Stimulated activated CD8-positive, alpha-beta memory T cell treated with anti-CD3 and anti-CD28 coated beads, Interleukin-4, amount 100 ng/mL, for 24 hours (primary cell): ENCODE measurements at places on chromosomes 7 and 10.

DNA sequence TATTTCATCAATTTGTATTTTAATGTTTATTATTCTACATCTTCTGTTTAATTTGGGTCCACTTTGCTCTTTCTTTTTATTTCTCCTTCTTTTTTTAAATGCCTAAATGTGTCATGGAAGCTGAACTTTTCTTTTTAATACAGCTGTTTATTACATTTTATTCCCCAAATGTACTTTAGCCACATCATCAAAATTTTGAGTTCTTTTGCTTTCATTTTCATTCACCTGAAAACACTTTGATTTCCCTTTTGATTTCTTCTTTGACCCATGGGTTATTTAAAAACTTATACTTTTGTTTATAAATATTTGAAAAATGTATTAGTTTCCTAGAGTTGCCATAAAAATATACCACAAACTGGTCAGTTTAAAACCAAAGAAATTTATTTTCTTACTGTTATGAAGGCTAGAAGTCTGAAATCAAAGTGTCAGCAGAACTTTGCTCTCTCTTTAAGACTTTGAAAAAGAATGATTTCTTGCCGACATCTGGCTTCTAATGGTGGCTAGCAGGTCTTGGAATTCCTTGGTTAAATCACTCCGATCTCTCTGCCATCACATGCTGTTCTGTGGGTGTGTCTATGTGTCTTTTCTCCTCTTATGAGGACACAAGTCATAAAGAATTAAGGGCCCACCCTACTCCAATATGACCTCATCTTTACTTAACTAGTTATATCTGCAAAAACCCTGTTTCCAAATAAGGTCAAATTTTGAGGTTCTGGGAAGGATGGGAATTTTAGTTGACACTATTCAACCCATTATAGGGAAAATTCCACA is 225.5 kb downstream of the ANKRD7 start:
- DNase-seq = no peak

- no peak for DNase-seq
Observed at GRCh38 chr7:55500117-55500756, 72.1 kb downstream of the VOPP1 start.

- DNase-seq = no peak
Observed at GRCh38 chr10:130137090-130137448, 878 bp downstream of the GLRX3 start.

- DNase-seq = no peak
Observed at GRCh38 chr7:17994079-17994850, 33.4 kb downstream of the PRPS1L1 start.

DNA sequence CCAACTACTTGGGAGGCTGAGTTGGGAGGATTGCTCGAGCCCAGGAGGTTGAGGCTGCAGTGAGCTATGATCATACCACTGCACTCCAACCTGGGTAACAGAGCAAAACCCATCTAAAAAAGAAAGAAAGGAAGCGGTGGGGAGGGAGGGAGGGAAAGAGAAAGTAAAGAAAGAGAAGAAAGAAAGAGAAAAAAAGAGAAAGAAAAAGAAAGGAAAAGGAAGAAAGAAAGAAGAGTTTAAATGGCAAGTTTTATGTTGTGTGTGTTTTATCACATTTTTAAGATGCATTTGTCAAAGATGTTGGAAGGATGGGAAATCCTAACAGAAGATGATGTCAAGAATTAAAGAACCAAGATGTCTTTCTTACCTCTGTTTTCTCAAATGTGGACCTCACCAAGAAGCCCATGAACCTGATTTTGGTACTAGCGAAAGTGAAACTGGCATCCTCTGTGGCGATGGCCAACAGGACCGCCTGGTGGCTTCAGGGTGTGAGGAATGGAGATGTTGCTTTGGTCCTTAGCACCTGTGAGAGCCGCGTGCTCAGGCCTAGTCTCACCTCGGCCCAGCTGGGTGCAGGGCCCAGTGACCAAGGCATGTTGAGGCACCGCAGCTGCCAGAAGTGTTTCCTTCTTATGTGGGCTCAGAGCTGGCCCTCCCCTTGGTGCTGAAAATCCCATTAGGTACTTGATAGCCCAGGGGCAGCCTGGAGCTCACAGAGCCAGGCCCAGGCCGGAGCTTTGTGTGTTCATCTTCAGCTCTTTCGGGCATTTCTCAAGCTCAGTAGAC is 9.8 kb downstream of the UCMA start:
- no peak for DNase-seq

GRCh38 chr7:123635551-123636359 is 19.9 kb upstream of the LMOD2 start:
- no peak for DNase-seq

DNA sequence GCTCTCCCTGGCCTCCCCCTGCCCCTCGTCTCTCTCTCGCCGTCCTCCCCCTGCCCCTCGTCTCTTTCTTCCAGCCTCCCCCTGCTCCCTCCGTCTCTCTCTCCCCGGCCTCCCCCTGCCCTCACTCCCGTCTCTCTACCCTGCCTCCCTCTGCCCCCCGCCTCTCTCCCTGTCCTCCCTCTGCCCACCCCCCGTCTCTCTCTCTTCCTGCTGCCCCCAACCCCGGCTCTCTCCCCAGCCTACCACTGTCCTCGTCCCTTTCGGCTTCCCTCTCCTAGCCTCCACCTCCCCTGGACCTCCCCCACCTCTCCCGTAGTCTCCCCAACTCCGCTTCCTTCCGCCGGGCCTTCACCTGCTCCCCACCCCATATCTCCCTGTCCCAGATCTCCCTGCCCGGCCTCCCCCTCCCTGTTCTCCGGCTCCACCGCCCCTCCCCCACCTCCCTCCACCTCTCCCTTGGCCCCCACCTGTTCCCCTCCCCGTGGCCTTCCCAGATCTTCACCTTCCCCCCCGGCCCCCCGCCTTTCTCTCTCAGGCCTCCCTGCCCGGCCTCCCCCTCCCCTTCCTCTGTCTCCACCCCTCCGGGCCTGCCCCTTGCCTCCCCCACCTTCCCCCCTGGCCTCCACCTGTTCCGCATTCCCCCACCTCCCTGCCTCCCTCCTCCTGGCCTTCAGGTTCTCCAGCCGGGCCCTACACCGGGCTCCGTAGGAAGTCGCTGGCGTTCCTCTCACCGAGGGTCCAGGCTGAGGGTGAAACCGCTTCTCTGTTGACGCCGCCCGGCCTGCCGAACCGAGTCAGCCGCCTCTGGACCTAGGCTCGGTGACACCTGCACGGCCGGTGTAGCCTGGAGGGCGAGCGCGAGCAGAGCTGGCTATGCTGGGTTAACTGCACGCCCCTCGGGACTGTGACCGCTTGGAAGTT is 1.2 kb downstream of the GET4 start:
- DNase-seq = no peak

DNA sequence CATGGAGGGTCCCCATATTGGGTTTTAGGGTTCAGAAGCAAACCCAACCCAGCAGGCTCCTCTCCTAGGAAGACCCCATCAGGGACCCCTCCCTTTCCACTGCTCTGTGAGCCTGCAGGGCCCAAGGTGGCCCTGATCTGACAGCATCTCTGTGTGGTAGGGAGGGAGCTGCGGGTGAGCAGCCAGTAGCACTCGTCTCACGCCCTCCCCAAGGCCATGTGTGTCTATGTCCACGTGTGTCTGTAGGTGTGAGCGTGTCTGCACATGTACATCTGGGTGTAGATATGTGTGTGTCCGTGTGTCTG is 103.5 kb upstream of the FAM20C start:
- no peak for DNase-seq

- DNase-seq = no peak
Observed at GRCh38 chr7:157691586-157692459, 355.0 kb downstream of the DNAJB6 start.

DNA sequence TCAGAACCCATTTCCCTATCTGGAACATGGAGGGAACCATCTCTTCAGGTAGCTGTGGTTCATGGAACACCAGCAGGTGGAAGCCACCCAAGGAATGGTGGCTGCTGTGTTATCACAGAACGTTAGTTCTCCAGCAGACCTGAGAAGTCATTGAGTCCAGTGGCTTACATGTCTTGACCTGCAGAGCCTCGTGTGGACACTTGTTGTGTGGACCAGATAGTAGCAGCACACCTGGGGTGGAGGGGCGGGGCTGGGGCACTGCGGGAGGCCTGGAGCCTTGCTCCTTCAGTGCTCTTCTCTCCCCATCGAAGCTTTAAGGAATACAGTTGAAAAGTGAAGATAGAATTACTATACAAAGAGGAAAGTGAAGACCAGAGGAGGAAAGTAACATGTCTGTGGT is 42.4 kb downstream of the VWA2 start:
- no peak for DNase-seq

GRCh38 chr10:102554531-102554930 is 50.8 kb downstream of the SUFU start:
- no peak for DNase-seq

DNA sequence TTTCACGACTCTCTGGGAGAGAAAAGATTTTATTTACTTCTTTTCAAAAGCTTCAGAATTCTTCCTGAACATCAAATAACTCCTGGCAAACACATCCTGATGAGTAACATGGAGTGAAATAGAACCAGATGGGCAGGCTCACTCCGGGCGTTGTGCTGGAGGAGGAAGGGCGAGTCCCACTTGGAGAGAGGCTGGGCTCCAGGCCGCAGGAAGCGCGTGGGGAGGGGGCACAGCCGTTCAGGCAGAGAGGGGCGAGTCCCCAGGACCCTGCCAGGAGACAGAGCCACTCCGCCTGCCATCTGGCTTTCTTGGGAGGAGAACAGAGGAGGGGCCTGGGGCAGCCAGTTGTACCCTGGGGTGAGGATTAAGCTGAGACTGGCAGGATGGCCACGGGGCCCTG is 265.9 kb upstream of the ZMIZ1 start:
- no peak for DNase-seq

DNA sequence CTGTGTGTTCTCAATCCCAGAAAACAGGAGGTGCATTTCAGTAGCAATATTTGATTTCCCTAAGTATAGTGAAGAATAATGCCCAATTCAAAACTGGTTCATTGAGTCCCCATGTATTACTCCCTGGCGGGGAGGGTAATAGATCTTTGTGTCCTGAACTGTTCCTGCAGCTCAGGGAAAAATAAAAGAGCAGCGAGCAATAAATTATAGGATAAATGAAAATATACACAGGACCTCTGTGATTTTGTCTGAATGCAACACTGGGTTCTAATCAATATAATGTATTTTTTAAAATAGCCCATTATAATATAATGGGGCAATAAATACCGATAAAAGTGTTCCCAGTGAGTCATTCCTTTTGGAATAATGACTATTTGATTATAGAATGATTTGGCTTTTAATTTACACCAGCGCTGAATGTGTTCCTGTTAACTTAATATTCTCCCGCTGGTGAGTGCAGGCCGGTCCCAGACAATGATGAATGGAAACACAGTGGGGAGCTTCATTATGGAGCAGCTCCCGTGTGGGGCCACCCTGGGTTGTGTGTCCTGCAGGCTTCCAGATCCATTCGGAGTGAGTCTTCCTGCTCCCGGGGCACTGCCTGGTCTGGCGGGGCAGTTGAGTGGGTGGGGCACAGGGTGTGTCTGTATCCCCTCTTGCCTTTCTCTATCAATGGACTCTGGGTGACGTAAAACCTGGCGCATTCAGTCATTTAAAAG is 263.1 kb downstream of the ACTR3B start:
- DNase-seq = no peak

- DNase-seq = no peak
Observed at GRCh38 chr7:127809261-127809702, 157.3 kb downstream of the SND1 start.

DNA sequence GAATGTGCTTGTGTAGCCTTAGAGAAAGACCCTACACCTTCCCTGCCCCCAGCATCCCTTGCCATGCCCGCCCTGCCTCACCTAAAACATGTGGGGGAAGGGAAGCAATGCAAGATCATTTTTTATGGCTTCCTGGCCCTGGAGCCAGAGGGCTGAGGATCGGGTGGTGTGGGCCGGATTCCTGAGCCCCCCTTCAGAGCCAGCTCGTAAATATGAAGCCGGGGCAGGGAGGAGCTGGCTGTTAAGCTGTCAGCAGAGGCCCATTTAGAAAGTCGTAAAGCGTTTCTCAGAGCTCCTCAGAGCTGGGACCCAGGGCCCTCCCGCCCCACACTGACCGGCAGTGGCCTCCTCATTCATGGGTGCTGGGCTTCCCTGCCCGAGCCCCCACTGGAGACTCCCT is 23.9 kb downstream of the UNC5B start:
- no peak for DNase-seq

DNA sequence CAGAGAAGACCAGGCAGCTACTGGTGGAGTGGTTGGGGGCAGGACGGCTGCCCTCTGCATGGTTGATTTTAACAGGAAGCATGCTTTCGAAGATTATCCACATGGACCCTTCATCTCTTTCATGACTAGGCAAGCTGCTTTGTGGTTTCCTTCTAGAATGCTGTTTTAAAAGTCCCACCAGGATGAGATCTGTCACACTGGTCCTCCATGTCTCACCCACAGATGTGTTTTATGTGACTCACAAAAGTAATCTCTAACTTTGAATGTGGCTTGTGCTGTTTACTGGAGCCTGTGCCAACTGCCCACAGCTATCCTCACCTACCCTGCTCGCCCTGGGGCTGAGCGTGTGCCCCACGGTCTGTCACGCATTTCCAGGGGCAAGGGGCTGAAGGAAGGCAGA is 188.8 kb downstream of the GFRA1 start:
- no peak for DNase-seq

DNA sequence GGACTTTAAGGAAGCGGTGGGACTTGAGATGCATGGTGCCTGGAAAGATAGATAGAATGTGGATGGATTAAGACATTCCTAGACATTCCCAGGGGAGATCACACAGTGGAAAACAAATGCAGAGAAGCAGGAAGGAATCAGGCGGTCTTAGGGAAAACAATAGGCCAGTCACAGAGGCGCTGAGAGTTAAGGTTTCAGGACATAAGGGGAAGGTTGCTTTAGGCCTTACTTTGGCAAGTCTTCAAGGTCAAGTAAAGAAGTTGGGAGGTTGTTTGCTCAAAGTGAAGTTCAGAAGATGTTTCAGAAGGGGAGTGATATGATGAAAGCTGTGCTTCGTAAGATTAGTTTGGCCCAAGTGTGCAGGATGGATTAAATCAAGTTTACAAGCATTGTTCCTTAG is 109.4 kb downstream of the SUGCT start:
- no peak for DNase-seq

DNA sequence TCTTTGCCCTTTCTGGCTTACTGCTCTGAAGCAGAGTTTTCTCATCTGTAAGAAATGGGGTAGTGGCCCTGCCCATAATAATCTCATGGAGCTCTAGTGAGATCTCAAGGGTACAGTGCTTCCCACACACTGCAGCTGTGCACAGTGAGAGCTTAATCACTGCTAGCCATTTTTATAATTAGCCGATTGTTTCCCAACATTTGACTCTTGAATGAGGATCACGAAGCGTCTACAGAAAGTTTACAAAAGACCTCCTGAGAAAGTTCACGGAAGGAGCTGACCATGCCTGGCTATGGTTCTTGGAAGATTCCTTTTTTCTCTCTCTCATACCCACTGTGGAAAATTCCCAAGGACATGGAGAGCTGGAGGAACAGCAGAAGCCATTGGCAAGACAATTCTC is 70.4 kb downstream of the FAM171A1 start:
- no peak for DNase-seq

GRCh38 chr10:124691421-124692099 is 52.6 kb downstream of the FAM53B start:
- DNase-seq = no peak

GRCh38 chr7:100401811-100402210 is 26.7 kb downstream of the ZCWPW1 start:
- DNase-seq = no peak

GRCh38 chr7:98196706-98197605 is 14.3 kb upstream of the BHLHA15 start:
- no peak for DNase-seq

- DNase-seq = no peak
Observed at GRCh38 chr7:155908385-155908784, 96.1 kb upstream of the SHH start.

- DNase-seq = no peak
Observed at GRCh38 chr7:67786021-67786420, 789.4 kb downstream of the TYW1 start.

GRCh38 chr7:23026164-23026563 is 12.2 kb upstream of the HYCC1 start:
- no peak for DNase-seq

GRCh38 chr7:74199551-74200355 is 10.1 kb upstream of the LAT2 start:
- DNase-seq = no peak
